ENCODE measurements at places on chromosomes 11 and 22. TPM values are rescaled to one million over a fixed set of nuclear protein-coding genes. Genes with fewer than 3 reads are reported as not detected.

DNA sequence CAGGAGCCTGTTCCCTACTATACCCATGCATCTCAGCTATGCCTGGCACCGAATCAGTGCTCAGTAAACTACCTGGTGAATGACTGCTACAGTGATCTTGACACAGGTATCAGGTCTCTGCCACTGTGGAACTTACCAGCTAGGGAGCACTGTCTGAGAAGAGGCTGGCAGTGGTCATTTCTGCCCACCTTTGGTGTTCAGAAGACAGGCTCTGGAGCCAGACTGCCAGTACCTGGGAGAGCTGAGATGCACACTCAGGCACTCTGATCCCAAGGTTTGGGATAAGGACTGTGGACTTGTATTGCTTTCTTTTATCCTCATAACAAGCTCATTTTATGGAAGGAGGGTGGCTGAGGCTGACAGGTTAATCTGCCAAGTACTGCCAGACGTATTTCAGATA, 52.7 kb downstream of the SYN3 start:
- no peak overlapping the region for H3K27ac ChIP-seq
- peaks cover 13% of the 10 kb centered on the region for H3K27me3 ChIP-seq
- no peaks in the 10 kb centered on the region for H3K36me3 ChIP-seq
- no peak overlapping the region for H3K4me3 ChIP-seq
- no peaks in the 10 kb centered on the region for H3K4me1 ChIP-seq
- no peak for DNase-seq

DNA sequence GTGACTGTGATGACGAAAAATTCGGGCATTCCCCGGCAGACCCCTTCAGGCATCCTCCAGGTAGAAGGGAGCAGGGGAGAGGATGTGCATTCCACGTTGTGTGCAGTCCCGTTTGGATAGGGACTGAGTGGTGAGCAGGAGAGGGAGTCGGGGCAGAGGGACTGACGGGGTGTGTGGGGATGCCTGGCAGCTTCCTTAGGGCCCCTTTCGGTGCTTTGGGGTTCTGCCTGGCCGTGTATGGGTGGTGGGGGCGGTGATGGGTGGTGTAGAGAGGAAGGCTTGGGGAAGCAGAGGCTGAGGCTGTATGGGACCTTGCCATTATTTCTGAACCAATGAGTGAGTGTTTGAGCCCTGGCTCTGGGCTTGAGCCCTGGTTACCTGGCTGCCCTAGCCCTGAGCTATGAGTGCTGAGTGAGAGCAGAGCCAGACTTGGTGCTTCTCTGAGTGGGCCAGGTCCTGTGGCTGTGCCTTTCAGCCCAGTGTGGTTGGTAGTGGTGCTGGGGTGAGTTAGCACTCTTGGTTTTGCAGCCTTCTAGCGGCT, 914 bp downstream of the INPPL1 start:
- H3K4me3 ChIP-seq, result peak overlapping the region; percentile 83
- H3K4me1 ChIP-seq, result peaks cover 24% of the 10 kb centered on the region
- H3K27ac ChIP-seq, result peak overlapping the region; percentile 89
- no peaks in the 10 kb centered on the region for H3K27me3 ChIP-seq
- peak; percentile 10 for DNase-seq
- H3K36me3 ChIP-seq, result peaks cover 6% of the 10 kb centered on the region

DNA sequence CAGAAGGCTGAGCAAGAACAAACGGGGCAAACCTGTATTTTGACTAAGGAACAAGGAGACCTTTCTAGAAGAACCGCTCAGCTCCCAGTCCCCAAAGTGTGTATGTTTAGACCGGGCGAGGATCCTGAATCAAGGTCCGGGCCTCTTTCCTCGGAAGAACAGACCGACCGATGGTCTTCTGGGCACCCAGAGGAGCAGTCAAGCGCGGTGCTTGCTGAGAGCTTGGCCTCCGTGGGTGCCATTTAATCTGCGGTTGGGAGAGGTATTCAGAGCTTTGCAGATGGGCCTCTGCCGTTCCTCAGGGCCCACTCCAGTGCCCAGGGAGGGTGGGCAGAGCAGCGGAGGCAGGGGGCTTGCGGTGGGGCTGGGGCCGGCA, 26.5 kb upstream of the ATXN10 start:
- H3K27me3 ChIP-seq, result peaks cover 60% of the 10 kb centered on the region
- peak overlapping the region; percentile 29 for H3K4me3 ChIP-seq
- no peak overlapping the region for H3K27ac ChIP-seq
- H3K36me3 ChIP-seq, result no peaks in the 10 kb centered on the region
- peaks cover 4% of the 10 kb centered on the region for H3K4me1 ChIP-seq

GRCh38 chr11:13776134-13776815, 107.8 kb downstream of the FAR1 start:
- peaks cover 23% of the 10 kb centered on the region for H3K27me3 ChIP-seq
- DNase-seq, result no peak
- H3K27ac ChIP-seq, result peak overlapping the region; percentile 6
- H3K4me1 ChIP-seq, result no peaks in the 10 kb centered on the region
- H3K4me3 ChIP-seq, result no peak overlapping the region
- no peaks in the 10 kb centered on the region for H3K36me3 ChIP-seq

- no peaks in the 10 kb centered on the region for H3K27me3 ChIP-seq
- peaks cover 10% of the 10 kb centered on the region for H3K36me3 ChIP-seq
- H3K27ac ChIP-seq, result no peak overlapping the region
- no peak for DNase-seq
Observed at GRCh38 chr22:45528046-45528445, 25.4 kb downstream of the FBLN1 start.

GRCh38 chr11:63839508-63840355, 822 bp downstream of the MARK2 start:
- H3K4me1 ChIP-seq, result peaks cover 50% of the 10 kb centered on the region
- H3K4me3 ChIP-seq, result peak overlapping the region; percentile 92
- H3K27ac ChIP-seq, result peak overlapping the region; percentile 96

The CALCA gene
- total RNA-seq, result 0.57 TPM

The POTEH gene
- total RNA-seq, result not detected

The MS4A12 gene
- not detected for total RNA-seq

The ACTN3 gene
- 0.44 TPM for total RNA-seq

The DRD4 gene
- 2.7 TPM for total RNA-seq

The OR51B4 gene
- not detected for total RNA-seq
